ENCODE measurements at places on chromosomes 6 and 20.

- DNase-seq: peak; percentile 13
Observed at GRCh38 chr6:137705160-137706082, 161.6 kb upstream of the TNFAIP3 start.

DNA sequence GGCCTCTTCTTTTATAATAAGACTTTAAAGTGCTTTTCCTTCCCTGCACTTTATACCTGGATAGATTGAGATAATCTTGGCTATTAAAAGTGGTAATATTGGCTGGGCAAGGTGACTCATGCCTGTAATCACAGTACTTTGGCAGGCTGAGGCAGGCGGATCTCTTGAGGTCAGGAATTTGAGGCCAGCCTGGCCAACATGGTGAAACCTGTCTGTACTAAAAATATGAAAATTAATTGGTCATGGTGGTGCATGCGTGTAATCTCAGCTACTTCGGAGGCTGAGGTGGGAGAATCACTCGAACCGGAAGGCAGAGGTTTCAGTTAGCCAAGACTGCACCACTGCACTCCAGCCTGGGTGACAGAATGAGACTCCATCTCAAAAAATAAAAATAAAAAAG is 197.1 kb upstream of the RGS17 start:
- no peak for DNase-seq

GRCh38 chr6:105560611-105561066 is 157.8 kb upstream of the PREP start:
- no peak for DNase-seq

DNA sequence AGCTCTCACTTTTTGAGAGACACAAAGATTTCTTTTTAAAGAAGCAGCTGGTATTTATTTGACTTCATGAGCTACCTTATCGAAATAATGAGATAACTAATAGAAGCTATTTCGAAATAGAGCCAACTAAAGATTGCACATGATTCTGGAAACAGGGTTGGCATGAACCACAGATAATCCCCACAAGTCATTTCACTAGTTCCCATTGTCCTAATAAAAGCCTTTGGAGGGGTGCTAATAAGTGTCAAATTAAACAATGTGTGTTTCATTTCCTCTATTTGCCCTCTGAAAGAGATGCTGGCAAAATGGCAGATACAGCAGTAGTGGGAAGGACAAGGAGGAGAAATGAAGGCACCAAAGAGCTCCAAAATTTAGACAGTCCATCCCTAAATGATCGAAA is 78.6 kb upstream of the RIPOR2 start:
- DNase-seq: no peak

GRCh38 chr20:31595654-31596411 is 9.3 kb upstream of the ID1 start:
- DNase-seq: no peak

GRCh38 chr6:22886650-22887581 is 317.6 kb downstream of the HDGFL1 start:
- peak; percentile 77 for DNase-seq

GRCh38 chr6:113500221-113500620 is 356.9 kb upstream of the MARCKS start:
- no peak for DNase-seq

DNA sequence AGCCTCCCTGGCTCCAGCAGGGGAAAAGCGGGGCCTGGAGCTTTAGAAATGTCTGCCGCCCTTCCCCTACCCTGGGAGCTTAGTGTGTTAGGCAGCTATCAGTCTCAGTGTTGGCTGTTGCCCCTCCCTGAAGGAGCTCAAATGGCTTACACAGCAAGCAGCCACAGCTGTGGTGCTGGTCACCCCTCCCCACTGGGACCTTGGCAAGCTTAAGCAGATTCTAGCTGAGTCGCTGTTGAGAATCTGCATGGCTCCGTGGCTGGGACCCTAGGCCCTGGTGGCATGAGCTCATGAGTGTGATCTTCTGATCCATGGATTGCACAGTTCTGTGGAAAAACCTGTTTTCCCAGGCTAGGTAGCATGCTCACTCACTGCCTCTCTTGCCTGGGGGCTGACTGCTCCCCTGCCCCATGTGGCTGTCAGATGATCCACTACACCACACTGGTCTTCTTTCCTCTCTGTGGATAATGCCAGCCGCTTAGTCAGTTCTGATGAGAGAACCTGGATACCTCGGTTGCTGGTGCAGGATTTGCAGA is 714.0 kb downstream of the MAFB start:
- DNase-seq: no peak

GRCh38 chr6:100664274-100665040 is 199.7 kb upstream of the SIM1 start:
- DNase-seq: peak; percentile 4

- no peak for DNase-seq
Observed at GRCh38 chr6:25777856-25778649, 23.5 kb downstream of the SLC17A4 start.

GRCh38 chr6:90719321-90720195 is 132.7 kb upstream of the MAP3K7 start:
- no peak for DNase-seq

DNA sequence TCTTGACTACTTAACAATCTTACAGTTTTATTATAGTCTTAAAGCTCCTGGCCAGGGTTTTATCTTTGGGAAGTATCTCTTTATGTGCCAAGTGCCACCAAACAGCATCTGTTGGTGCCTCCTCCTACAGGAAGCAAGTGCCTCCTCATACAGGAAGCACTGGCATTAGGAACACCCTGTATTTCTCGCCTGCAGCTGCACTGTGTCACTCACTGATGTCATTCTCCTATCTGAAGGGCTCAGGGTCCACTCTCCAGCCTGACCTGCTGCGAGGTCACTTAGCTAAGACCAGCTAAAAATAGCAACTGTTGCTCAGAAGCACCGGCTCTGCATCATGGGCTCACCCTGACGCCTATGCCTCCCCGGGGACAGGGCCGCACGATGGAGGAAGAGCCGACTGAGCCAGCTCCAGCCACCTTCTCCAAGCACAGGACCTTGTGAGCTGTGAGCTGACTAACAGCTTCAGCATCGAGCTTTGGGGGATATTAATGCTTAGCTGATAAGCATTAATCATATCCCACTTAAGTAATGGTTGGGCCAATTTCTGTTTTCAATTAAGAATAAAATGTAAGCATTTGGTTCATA is 66.3 kb upstream of the CD93 start:
- no peak for DNase-seq

GRCh38 chr20:48180024-48180423 is 394.7 kb upstream of the SULF2 start:
- no peak for DNase-seq

DNA sequence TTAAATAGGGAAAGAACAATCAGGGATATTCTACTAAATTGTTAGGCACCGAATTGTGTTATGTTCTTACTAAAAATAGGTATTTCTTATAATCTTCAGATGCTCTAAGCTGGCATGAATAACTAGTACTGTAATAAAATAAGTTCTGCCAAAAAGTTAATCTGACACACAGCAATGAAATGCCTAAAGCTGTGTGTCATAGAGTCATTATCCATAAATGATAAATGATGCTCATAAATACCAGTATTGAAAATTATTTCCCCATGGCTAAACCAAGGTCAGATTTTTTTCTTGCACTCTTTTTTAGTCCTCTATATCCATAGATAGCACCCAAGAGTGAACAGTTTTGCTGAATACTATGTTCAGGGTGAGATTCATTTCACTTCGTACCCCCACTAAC is 11.7 kb upstream of the PRIM2 start:
- no peak for DNase-seq

DNA sequence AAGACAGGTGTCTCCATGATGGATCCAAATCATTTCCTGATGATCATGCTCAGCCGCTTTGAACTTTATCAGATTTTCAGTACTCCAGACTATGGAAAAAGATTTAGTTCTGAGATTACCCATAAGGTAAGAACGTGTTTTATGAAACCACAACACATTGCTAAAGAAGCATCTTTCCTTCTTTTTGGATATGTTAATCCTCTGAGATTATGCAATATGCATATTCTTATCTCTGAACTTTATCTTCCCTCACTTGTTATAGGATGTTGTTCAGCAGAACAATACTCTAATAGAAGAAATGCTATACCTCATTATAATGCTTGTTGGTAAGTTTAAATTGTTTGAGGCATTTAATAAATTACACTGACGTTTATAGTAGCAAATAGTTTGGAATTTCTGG is 78.2 kb downstream of the PRPH2 start:
- DNase-seq: no peak

DNA sequence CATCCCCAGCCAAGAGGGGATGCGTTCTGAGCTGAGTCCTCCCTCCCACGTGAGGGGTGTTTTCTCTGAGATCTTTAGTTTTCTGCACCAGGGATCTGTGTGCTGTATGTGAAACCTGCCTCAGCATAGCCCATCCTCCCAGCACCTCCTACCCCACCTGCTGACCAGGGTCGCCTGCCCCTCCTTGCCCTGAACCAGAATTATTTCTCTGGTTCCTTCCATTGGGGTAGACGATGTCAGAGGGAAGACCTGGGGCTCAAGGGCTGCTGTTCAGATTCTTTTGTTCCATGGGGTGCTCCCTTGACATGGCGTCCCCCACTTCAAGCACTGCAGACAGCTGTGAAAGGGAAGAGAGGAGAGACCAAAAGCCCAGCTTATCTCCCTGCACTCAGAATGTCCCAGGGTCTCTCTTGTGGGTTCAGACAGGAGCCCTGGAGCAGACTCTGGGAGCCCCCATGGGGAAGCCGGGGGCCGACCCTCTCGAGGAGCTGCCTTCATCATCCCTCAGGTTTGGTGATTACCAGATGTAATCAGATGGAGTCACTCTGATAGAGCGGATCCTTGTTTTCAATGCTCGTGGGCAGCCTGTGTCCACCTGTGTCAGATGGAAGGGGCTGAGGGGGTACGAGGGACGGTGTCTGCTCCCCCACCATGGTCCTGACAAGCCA is 74.3 kb downstream of the ERMARD start:
- no peak for DNase-seq

GRCh38 chr6:89475101-89475500 is 42.1 kb downstream of the ANKRD6 start:
- DNase-seq: no peak

GRCh38 chr6:131651782-131652181 is 14.7 kb downstream of the ENPP3 start:
- peak; percentile 93 for DNase-seq

- no peak for DNase-seq
Observed at GRCh38 chr6:73728548-73729205, 32.7 kb downstream of the CD109 start.

- no peak for DNase-seq
Observed at GRCh38 chr6:158284876-158285655, 27.2 kb upstream of the TULP4 start.

- DNase-seq: no peak
Observed at GRCh38 chr6:129434091-129434490, 275.9 kb downstream of the ARHGAP18 start.

All from NCI-H2081 (cell line).